ENCODE measurements at places on chromosomes 1 and 21.
A peak's percentile ranks its signal among the peaks of the same experiment; 100 is the strongest.

DNA sequence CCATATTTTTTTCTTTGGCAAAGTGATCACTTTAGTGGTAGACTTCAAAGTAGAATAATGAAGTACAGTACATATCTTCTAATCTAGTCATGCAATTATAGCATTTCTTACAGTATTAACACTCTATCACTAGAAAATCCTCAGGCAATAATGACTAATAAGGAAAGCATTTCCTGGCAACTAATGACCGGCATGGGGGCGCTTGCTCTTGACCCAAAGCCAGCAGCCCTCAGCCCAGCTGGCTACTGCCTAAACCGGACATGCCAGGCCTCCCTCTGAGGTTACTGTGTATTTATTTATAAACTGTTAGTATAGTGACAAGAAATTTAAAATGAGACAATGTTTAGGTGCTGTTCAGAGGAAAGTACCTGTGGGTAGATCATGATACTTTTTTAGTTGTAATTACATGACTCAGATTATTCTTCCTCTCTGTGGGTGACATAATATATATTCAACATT is 633.8 kb downstream of the PTPRC start:
- DNase-seq, result peak; percentile 4

GRCh38 chr1:172483448-172483847 is 39.6 kb upstream of the PIGC start:
- no peak for DNase-seq

GRCh38 chr1:151960780-151961513 is 32.7 kb downstream of the S100A10 start:
- no peak for DNase-seq

DNA sequence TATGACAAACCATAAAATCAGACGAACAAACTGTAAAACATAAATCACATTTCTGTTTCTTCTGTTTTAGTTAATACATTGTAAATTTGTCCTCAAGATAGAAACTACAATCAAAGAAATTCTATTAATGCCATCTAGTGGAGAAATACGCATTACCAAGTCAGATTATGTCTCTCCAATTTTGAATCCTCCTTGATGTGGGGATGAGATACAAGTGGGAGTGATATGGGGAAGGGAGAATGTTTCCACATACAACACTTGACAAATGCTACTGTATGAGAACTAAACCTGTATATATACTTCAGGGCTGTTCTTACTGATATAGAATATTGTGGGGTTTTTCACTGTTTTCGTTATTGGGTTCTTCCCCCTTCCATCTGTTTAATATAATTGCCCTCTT is 2.6 kb downstream of the HFM1 start:
- DNase-seq, result peak; percentile 33

GRCh38 chr1:61138921-61139774 is 56.8 kb downstream of the NFIA start:
- no peak for DNase-seq

All from SK-N-SH (cell line).